ENCODE measurements at places on chromosomes 4 and X.

DNA sequence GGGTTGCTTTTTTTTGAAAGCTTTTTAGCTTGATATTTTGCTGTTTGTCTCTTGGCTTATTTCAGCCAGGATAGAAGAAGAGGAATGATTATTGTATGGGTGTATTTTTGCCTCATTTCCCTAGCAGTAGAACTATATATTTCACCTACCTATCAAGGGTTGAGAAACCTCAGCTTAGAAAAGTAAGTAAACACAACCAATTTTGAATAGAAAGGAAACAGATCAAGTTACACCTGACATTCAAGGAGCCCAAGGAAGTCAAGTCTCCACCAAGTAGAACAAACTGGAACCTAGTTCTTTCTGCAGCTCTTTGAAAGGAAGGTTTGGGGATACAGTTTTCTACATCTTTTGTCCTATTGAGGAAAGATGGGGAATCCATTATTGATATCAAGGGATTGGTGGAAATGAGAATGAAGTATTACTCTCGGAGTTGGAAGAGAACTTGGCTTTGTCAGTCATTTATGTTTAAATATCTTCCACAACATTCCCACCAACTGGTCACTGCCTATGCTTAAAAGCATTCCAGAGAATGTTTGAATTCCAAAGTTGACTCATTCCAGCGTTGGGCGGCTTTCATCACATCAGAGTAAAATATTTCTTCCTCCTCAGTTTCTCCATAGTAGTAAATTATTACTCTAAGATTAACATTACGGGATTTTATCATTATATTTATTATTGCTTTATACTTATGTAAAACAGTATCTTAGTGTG is 207.8 kb upstream of the CNKSR2 start:
- no peak for DNase-seq

- DNase-seq = no peak
Measured at GRCh38 chr4:69531251-69531650, 35.5 kb upstream of the UGT2B4 start.

DNA sequence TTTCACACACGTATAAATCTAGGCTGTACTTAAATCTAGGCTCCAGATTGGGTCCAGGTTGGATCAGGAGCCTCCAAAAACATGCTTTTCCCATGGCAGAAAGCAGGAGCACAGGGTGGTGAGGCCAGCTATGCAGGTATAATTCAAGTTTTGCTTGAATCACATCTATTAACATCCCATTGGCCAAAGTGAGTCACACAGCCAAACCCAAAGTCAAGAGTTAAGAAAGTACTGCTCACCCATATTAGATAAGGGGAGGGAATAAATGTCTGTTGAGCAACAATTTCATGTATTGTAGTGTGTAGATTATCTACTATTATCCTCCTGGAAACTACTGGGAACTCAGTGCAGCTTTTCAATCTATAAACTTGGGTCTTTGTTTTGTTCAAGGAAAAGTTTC is 12.8 kb downstream of the SUPT20HL2 start:
- no peak for DNase-seq

DNA sequence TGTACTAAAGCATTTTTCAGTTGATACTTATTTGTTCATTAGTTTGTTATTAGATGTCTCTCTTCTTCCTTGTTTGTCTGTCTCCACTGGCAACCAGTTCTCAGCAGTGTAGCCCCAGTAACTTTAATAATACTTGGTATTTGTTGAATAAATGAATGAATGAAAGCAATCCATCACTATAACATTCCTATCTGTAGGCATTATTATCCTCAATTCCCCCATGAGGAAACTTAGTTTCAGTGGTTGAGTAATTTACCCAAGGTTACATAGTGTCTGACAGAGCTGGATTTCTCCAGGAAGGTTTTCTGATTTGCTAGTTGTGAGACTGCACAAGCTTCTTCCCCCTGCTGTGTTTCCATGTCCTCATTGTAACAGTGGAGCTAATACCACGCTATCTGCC is 27.8 kb upstream of the MAOB start:
- no peak for DNase-seq

DNA sequence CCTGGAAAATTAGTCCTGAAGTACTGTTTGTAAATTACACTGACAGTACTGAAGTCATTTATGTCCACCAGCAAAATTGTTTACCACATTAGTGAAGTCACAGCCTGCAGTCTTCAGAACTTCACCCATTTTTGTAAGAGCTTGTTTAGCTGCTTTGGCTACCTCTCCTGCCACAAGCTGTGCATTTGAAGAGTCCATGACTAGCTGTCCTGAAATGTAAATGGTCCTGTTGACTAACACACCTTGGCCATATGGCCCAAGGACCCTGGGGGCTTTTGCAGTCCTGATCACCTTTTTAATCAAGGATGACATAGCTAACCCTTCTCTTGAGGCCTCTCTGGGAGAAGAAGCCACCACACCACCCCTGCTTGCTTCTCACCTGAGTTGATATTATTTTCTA is 21.4 kb upstream of the ZNF518B start:
- DNase-seq = no peak

DNA sequence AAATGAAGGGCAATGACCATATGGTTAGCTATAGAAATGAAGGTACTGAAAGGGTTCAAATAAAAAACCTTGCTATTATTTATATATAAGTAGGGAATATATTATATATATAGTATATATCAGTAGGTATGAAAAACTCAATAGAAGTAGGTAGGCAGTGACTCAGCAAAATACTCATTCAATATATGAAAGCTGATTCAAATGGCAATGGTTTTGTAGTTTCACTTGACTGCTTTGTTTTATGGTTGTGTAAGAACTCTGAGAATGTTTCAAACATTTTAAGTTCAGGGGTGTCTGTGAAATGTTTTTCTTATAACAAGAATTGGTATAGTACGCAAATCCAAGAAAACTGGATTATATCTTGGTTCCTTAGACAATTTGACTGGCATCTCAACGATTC is 4.1 kb downstream of the ZNF280C start:
- no peak for DNase-seq

GRCh38 chrX:138754861-138755260 is 43.3 kb upstream of the FGF13 start:
- DNase-seq = no peak

GRCh38 chr4:7821245-7822136 is 118.2 kb downstream of the AFAP1 start:
- DNase-seq = no peak

GRCh38 chrX:150542846-150543229 is 25.6 kb upstream of the MTM1 start:
- DNase-seq = no peak

GRCh38 chrX:118807151-118808017 is 16.2 kb upstream of the ZCCHC12 start:
- DNase-seq = no peak

- peak; percentile 41 for DNase-seq
Measured at GRCh38 chr4:185307136-185307950, 88.4 kb downstream of the LRP2BP start.

DNA sequence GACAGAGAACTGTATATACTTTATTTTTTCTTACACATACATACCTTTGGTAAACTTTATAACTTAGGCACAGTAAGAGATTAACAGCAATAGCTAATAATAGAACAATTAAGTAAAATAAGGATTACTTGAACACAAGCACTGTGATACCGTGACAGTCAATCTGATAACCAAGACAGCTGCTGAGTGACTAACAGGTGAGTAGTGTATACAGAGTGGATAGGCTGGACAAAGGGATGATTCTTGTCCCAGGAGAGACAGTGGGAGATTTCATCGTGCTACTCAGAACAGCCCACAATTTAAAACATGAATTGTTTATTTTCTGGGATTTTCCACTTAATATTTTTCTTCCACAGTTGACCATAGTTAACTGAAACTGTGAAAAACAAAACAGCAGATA is 411.8 kb downstream of the PPP1R2C start:
- no peak for DNase-seq

DNA sequence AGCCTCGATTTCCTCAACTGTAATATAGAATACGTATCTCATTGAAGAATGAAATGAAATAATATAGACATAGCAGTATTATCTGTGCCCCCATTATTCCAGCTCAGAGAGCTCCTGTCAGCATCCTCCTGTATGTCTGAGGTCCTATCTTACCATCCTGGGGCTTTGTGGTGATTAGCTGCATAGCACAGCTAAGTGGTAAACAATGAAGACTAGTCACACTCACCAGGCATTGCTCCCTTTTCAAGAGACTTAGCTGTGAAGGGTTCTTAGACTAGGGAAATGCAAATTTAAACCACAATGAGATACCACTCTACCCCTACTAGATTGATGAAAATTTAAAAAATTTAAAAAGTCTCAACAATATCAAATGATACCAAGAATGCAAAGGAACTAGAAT is 172.9 kb downstream of the SLC39A8 start:
- DNase-seq = no peak

- no peak for DNase-seq
Measured at GRCh38 chr4:73451981-73452747, 16.1 kb downstream of the AFP start.

DNA sequence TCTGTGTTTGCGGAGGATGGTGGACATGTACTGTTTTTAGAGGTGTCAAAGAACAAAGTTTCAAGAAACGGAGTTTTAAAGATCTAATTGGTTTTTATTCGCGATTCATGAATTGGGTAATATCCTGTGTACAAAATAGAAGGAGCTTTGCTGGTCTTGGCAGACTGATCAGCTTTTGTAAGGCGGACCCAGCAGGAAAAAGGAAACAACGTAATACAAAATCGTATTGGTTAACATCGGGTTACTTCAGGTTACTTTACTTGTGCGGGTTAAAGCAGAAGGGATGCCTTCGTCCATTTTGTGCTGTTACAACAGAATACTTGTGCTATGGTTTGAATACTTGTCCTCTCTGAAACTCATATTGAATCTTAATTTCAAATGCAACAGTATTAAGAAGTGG is 11.4 kb upstream of the NYX start:
- no peak for DNase-seq

- no peak for DNase-seq
Measured at GRCh38 chr4:101067383-101067782, 279.9 kb downstream of the PPP3CA start.

DNA sequence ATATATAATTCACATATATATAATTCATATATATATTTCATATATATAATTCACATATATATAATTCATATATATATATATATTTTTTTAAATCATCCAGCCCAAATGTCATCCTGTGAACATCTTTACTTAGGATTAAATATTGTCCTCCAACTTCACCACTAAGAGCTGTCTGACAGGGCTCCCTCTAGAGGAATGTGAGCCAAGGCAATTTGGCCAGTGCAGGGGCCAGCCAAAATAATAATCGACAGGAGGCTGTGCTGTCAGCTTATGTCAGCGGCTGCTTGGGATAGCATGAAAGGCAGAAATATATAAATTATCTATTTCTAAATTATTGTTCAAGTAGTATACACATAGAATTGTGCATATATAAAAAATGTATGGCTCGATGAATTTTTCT is 29.5 kb downstream of the EGFL6 start:
- DNase-seq = no peak

GRCh38 chrX:31563792-31564191 is 492.0 kb upstream of the FTHL17 start:
- no peak for DNase-seq

GRCh38 chr4:67152976-67153375 is 392.3 kb downstream of the CENPC start:
- no peak for DNase-seq

DNA sequence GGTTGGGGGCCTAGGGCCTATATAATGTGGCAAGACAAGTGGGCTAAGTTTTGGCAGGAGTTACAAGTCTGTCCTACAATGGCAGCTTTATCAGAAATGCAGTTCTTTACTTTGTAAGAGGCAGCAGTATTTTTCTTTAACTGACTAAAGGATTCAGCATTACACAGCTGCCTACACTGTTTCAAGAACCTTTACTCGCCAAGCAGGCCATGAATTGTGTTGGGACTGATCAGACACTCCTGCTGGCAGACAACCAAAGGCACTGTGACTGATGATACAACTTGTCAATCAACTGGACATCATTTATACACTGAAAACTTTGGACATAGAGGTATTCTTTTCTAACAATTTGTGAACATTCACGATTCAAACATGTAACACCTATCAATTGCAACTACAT is 4.3 kb downstream of the MORC4 start:
- DNase-seq = no peak

- no peak for DNase-seq
Measured at GRCh38 chrX:133323431-133323830, 91.9 kb downstream of the GPC4 start.

GRCh38 chr4:186304866-186305505 is 39.0 kb downstream of the F11 start:
- DNase-seq = no peak

DNA sequence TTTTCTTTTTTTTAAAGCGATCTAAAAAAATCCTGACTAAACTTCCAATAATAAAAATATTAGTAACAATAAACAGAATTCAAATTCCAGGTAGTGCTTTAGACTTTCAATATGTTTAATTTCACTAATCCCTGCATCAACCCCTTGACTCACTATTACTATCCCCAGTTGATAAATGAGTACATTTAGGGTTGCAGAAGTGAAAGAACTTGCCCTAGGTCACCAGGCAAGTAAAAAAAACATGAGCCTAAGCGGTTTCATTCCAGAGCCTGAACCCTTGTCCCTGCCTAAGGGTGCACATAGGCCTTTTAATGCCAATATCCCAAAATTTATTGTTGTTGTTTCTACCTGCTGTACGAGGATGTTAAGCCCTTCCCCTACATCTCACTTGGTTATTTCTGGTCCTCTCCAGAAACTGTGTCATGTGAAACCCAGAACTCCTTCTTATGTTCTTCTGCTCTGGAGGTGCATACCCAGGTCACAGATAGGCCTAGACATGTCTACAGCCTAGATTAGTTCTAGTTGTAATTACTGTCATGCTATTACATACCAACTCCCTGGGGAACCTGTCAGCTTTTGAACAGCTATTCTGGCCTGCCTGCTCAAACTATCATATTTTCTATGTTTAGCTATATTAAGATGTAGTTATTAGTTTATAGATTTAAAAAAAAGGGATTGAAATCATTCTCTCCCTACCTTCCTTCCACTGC is 244.5 kb upstream of the PITX2 start:
- no peak for DNase-seq

GRCh38 chr4:13912966-13913365 is 285.4 kb upstream of the BOD1L1 start:
- DNase-seq = no peak

GRCh38 chr4:185640811-185641675 is 105.7 kb upstream of the PDLIM3 start:
- DNase-seq = no peak

DNA sequence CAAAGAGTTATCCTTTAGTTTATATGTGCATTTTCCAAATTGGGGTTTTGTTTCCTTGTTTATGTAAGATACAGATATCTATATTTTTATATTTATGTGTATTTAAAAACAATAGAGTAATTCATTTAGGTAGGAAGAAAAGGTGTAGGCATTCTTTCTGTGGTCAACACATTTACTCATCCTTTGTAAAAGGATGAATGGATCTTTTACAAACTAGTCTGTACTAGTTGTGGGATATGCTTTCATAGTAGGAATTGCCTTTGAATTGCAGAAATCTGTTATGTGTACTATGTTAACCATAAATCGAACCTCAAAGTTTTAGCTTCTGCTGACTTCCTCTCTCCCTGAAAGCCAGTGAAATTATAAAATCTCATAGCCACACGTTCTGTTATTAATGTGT is 128.5 kb downstream of the REPS2 start:
- DNase-seq = no peak

GRCh38 chr4:175034986-175035705 is 117.0 kb downstream of the ADAM29 start:
- DNase-seq = no peak

GRCh38 chr4:858041-858481 is 32.1 kb upstream of the CPLX1 start:
- DNase-seq = no peak

- no peak for DNase-seq
Measured at GRCh38 chr4:36337665-36338185, 56.3 kb downstream of the DTHD1 start.

All from GM19239 (cell line).